Activated CD4-positive, CD25-positive, alpha-beta regulatory T cell treated with anti-CD3 and anti-CD28 coated beads, Interleukin-2, amount 50 U/mL, for 24 hours (primary cell): ENCODE measurements at places on chromosomes 12 and 14.

DNA sequence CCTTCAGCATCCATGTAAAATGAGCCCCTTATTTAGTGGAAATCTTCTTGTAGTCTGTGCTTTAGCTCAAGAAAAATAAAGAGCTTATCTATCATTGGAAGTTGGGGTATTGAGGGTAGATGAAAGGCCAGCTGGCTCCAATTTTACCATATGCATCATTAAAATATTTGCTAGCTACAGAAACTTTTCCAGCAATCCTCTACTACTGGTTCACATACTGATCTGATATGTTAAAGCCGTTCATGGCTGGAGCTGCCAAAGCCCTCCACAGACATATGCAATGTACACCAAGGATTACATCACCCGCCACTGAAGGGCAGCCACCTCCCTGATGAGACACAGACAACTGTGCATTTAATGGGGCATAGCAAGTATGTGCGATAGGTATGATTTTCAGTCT, 1205.3 kb downstream of the GALC start:
- no peak for ATAC-seq

DNA sequence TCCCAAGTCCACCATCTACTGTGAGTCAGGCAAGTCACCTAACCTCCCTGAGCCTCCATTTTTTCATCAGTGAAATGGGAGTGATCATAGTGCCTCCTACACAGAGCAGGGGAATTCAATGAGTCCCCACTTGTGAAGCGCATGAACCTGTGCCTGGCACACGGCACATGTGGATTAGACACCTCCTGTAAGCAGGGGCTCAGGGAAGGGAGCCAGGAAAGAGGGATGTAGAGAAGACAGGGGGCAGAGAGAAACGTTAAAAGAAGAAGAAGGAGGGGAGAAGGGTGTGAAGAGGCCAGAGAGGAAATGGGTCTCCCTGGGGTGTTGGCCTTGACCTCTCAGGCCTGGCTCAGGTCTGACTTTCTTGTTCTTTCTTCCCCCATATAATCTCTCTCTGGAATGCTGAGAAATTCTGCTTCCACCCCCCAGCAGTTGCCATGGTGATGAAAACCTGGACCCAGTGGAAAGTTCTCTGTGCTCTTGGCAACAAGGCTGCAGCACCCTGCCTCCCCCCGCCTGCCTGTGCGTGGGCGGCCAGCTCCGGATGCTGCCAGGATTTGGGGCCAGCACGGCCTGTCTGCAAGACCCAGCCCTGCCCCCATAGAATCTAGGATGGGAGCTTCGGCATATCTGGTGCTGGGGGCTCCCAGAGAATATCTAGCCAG, 94.5 kb downstream of the CALM1 start:
- no peak for ATAC-seq

GRCh38 chr12:14723763-14724162, 27.4 kb upstream of the GUCY2C start:
- ATAC-seq, result peak; percentile 59

DNA sequence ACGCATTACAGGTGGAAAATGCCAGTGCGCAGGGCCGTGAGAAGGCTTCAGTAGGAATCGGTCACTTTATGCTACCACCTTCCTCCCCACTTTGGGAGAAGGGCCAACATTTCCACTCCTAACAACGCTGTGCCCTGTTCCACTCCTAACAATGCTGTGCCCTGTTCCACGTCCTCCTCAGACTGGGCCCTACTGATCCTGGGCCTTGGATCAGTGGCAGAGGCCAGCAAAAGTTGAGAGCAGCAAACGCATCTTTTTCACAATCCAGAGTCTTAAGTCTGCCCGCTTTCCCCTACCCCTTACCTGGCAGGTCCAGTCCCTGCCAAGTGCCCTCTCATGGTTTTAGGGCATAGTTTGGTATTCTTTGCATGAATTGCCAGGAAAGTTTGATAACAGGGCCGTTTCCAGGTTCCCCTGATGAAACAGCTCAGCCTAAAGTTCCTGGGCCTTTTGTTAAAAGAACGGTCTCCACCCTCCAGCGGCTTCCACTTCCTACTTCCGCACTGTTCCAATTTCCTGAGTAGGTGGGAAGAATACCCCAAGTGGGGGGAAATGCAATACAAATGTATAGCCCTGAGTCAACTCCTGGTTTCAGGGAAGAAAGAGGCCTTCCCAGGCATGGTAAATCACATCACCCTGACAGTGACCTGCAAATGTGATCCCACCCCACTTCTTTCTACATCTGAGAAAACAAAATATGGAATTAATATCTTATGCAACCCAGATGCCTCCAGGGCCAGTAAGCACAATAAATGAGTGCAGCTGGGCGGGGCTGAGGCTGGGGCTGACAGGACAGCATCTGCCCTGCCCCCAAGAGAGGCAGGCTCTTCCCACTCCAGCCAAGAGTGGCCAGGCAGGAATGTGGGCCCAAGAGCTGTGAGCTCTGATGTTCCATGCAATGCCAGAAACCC, 15.0 kb downstream of the KCTD10 start:
- ATAC-seq, result no peak

DNA sequence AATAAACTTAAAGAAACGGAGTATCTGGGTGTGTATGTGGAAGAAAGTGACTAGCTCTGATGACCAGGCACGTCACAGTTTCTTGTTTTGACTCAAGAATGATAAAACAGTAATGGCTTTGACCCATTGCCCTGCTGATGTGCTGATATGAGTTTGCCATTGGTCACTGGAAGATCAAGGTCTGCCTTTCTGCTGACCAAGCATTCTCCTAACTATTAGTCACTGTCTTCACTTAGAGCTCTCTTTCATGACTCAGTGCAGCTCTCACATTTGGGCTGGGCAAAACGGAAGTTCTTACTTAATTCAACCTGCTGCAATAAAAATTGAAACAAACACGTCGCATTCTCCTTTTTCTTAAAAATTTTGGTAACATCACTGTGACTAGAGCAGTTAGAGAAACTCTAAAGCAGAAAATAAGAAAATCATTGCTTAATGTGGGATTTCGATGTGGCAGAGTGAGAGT, 366.7 kb downstream of the BTG1 start:
- ATAC-seq, result peak; percentile 97

- no peak for ATAC-seq
Observed at GRCh38 chr12:8906266-8907180, 7.8 kb upstream of the PHC1 start.

DNA sequence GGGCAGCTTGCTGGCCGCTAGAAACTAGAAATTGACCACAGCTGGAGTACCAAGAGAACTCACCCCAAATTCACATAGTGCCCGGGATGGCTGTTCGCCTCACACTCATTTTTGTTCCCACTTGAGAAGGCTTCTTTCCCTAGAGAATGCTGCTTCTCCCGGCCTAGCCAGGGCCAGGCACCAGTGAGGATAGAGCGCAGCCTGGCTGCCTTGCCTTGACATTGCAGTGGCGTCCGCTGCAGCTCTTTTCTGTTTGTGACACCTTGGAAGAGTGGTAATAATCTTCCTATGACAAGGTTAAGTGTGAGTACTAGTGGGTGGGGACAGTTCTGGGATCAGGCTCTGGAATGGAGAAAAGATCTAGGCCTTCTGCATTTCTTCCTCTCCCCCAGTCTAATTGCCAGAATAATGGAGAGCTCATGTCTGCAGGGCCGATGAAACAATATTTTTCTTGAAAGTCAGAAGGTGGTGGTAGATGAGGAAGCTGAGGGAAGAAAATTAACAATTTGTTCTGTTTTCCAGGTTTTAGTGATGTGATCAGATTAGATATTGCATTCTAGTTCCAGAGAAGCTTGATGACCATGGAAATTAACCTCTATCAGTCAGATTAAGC, 3.7 kb downstream of the TMEM253 start:
- ATAC-seq, result peak; percentile 46

- ATAC-seq, result peak; percentile 70
Observed at GRCh38 chr14:68979021-68979721, at the start of gene ACTN1. Gene ACTN1, minus strand, starts transcription at chr14:68979302. Its CDS starts 246 bp downstream, at chr14:68979056.

DNA sequence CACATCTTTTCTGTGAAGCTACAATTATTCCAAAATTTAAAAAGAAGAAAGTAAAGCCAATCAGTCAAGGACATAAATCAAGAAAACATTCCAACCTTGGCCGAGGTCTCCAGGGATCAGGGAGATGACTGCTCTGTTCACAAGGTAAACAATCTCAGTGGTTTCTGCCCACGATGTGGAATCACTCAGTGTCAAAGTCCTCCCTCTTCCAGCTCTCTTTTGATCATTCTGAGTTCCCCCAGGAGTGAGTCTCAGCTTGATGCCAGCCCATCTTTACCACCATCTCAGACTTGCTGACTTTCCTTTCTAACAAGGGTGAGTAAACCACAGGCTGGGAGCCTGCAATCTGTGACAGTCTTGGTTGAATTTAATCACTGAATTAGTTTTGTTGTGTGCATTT, 4.8 kb upstream of the SERPINA9 start:
- no peak for ATAC-seq

GRCh38 chr12:92769124-92769901, 66.5 kb downstream of the PLEKHG7 start:
- peak; percentile 9 for ATAC-seq

DNA sequence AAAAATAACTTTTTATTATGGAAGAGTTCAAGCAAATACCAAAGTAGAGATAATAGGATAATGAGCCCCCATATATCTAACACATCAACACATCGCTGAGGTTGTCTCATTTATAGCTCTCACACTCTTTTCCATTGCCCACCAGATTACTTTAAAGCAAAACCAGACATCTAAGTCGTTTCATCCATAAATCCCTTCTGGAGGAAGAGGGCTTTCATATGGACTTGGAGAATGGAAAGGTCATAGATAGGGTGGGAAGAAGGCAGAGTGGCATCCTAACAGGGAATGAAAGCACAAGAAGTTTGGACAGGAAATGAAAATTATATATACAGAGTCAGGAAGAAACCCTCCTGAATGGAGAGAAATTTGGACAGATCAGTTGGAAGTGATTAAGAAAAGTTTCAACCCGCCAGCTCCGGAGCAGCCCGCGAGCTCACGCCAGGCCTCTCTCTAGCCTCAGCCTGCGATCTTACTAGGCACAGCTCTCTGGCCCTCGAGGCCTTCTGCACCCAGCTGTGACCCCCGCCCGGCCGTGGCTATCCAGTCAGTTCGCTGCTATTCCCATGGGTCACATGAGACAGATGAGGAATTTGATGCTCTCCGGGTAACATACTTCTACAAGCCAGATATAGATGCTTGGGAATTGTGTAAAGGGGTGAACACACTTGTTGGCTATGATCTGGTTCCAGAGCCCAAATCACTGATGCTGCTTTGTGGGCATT, 48.4 kb upstream of the NID2 start:
- no peak for ATAC-seq

- no peak for ATAC-seq
Observed at GRCh38 chr12:112597986-112598385, 179.2 kb downstream of the PTPN11 start.

- no peak for ATAC-seq
Observed at GRCh38 chr14:27085500-27085899, 487.7 kb upstream of the NOVA1 start.

- ATAC-seq, result peak; percentile 5
Observed at GRCh38 chr12:120249875-120250795, 15.4 kb downstream of the PXN start.

DNA sequence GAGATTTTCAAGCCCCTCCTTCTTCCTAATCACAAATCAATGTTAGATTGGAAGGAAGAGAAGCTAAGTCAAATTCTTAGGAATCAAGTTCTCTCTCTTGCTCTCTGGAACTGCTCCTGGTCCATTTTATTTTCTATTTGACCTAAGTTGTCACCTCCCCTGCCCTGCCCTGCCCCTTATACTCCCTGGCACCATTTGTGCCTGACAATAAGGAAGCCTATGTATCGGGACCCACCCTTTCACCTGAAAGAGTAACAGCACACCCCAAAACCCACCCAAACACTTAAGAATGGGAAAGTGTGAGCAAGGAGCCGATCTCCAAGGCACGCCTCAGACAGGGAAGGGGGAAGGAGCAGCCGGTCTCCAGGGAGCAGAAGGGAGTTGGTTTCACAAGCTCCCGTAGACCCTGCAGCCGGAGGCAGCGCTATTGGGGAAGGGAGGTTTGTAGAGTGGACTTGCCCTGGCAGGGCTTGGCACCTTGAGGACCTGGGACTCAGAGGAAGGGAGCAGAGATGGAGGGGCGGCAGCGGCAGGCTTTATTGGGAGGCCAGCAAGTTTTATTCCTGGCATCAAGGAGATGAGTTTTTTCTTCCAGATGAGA, 1.6 kb downstream of the LRRC74A start:
- no peak for ATAC-seq

GRCh38 chr12:6725350-6725749, 1.5 kb downstream of the COPS7A start:
- ATAC-seq, result no peak

DNA sequence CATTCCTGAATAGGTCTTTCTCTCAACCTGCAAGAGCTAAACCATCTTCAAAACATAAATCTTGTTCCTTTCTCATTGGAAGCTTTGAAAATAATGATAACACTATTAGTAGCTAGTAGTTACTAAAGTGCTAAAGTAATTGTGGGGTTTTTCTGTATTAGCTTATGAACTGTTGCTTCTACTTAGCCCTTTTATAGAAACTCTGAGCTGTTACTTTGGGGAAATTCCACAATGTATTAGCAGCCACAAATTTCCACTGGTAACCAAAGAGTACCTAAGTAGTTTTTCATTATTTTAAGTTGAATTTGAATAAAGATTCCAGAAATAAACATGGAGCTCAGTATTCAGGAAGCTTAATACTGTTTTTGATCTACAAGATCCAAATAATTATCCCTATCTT, 6.4 kb upstream of the MAPK1IP1L start:
- peak; percentile 66 for ATAC-seq

DNA sequence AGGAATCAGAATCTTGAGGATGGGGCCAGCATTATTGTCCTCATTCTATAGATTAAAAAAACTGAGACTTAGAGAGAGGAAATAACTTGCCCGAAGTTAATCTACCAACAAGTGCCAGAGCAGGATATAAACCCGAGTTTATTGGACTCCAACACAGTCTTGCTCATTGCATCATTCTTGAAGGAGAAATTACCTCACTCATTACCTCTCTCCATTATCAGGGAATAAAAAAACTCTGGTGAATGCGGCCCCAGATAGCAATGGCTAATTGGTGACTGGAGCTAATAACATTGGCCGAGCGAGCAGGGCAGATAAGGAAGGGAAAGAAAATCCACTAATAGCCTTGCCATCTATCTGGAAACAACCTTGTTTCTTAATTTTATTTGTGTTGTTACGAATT, 24.7 kb upstream of the TMED10 start:
- ATAC-seq, result no peak

DNA sequence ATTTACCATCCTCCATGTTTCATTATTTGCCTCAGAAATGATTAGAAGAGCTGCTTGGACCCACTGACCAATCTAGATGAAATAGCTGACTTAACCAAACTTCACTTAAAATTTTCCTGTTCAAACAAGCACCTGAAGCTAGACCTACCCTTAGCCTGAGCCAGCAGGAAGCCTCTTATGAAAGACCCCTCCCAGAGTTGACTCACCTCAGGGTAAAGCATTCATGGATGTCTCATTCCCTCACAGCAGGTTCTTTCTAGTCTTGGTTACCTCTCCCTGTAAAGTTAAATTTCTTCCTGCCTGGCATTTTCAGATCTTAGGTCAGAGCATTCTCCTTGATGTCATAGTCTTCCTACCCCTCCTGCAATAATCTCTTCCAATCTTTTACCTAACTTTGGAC, 1209.8 kb downstream of the FLRT2 start:
- ATAC-seq, result no peak

DNA sequence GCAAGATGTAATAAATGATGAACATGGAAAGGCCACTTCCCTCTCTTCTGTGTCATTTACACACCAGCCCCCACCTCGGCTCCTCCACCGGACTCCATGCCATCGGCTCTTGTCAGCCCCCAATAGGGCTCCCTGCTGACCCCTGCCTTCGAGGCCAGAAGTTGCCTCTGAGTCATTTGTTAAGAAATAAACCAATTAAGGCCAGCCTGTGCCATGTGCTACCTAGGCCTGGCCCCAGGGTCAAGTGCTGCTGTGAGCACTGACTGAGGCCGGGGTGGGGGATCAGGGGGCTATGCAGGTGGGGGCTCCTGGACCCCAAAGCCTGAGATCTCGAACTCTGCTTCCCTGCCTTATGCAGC, 53.2 kb downstream of the TESC start:
- ATAC-seq, result no peak
